Stimulated activated CD4-positive, alpha-beta T cell treated with anti-CD3 and anti-CD28 coated beads, TNF-alpha, amount 100 ng/mL, for 1 hour (primary cell): ENCODE measurements at places on chromosomes 4 and X.

DNA sequence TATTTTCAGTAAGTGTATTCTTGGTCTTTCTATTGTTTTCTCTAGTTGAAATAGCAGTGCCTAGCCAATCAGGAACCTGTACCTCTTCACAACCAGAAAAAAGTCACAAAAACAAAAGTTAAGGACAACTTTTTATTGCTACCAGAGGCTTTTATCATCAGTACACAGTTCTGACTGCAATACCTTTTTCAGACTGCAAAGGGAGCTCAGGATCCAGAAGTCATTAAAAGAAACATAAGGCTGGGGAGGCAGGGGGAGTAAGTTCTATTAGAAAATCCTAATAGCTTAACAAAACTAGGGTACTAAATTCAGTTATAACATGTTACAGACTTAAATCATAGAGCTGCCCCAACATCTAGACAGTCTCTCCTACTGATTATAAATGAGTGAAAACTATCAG, 28.8 kb downstream of the CCNI start:
- no peak for DNase-seq

GRCh38 chr4:83536362-83537272, 709 bp downstream of the GPAT3 start:
- no peak for DNase-seq

DNA sequence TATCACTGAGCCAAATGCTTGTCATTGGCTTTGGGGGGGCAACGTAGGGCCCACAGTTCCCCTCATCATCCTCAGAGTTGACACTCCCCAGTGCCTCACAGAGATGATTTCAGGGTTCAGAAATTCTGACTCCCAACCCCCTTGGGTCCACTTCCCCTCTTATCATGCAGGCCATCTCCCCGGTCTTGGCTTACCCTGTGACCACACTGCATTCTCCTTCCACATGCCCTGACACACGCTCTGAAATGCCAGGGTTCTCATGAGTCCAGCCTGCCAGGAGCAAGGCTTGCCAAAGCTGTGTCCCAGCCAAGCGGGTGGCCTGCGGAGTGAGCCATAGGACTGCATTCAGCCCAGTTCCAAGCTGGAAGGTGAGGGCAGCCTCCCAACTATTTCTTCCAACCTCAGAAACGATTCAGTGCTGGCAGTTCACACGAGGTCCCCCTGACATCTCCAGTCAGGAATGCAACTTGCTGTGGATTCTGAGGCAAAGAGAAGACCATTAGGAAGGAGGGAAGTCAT, 101.2 kb downstream of the SMIM20 start:
- DNase-seq = no peak

DNA sequence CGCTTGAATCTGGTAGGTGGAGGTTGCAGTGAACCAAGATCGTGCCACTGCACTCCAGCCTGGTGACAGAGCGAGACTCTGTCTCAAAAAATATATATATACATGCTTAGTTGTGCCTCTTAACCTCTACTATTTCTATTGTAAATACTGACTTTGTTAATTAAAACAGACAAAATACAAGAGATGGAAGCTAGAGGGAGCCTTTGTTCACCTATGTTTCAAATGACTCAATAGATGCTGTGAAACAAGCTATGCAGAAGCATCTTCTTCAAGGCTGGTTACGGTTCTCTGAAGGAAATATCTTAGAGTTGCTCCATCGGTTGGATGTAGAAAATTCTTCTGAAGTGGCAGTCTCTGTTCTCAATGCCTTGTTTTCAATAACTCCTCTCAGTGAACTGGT, 6.2 kb downstream of the NCAPG start:
- no peak for DNase-seq

GRCh38 chr4:94550352-94550751, 98.6 kb downstream of the PDLIM5 start:
- no peak for DNase-seq

DNA sequence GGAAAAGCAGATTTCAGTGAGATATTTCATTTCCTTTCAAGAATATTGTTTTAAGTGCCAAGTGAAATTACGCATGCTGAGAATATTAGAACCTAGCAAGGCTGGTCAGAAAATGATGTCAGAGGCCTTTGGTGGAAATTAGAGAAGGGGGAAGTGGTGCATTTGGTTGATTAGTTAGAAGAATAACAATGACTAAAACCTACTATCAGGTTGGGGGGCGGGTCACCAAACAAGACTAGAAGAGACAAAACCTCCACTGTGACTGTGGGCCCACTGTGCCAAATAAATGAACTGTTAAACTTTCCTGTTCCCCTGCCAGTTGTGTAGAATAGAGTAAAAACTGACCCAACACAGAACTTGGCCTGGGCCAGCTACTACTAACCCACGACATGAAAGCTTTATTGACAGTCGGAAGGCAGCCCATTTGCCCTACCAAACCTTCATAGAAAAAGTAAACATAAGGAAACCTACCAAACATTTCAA, 2.9 kb downstream of the RAPGEF2 start:
- no peak for DNase-seq

- DNase-seq = no peak
These were observed 70.9 kb upstream of the UGT2B7 start for GRCh38 chr4:69025191-69025998.

GRCh38 chr4:3484057-3484973, 21.2 kb downstream of the DOK7 start:
- no peak for DNase-seq

DNA sequence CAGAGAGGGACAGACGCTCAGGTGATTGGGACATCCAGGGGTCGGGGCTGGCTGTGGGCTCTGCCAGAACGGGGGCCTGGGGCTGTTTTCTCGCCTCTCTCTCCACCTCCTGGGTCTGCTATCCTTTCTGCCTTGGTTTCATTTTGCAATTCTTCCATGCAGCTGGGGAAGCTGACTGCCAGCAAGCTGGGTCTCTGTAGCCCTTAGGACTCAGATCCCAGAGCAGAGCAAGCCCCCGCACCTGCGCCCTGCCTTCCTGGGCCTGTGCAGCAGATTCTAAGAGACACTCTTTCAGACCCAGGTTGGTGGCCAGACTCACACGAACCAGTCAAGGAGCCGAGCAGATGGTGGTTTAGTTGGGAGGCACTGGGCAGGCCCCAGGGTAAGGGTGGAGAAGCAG, 59.1 kb upstream of the GRPEL1 start:
- no peak for DNase-seq

- DNase-seq = no peak
These were observed 633.1 kb downstream of the FSTL5 start for GRCh38 chr4:161530710-161531109.

DNA sequence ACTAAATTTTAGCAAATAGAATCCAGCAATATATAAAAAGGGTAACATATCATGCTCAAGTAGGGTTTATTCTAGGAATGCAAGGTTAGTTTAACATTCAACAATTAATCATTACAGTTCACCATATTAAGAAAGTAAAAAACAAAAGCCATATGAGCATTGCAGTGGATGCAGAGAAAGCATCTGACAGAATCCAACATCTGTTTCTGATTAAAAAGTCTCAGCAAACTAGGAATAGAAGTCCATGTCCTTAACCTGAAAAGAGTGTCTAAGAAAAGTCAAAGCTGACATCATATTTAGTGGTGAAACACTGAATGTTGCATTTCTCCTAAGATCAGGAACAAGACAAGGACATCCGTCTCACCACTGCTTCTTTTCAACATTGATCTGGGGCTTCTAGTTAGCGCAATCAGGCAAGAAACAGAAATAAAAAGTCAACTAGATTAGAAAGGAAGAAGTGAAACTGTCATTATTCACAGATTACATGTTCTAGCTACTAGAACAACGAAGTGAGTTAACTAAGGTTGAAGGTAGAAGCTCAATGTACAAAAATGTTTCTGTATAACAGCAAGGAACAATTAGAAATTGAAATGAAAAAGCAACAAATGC, 49.3 kb downstream of the MRPL1 start:
- no peak for DNase-seq

GRCh38 chrX:123425471-123425870, 241.4 kb downstream of the GRIA3 start:
- no peak for DNase-seq

DNA sequence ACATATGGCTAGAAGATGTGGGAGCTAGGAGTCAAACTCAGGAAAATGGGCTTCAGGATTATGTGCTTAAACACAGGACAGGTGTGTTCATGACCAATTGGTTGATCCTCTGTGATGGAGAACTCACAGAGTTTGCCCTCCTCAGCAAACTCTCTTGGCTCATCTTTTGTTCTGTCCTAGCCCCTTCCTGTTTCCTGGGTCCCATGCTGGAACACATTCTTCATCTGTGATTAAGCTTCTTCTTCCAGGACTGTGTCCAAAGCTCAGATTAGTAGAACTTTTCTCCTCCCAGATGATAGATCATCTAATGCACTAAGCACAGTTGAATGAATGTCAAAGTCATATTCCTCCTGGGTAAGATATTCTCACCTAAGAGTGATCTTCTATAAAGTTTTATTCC, 38.8 kb upstream of the TCEANC start:
- DNase-seq = no peak
